Fibroblast of skin of left quadriceps (primary cell): ENCODE measurements at places on chromosomes 13 and 19.

GRCh38 chr19:49544154-49544553 is 16.4 kb downstream of the RCN3 start:
- no peak for DNase-seq

- DNase-seq: no peak
These were observed 441.7 kb downstream of the OXGR1 start for GRCh38 chr13:96552559-96552958.

DNA sequence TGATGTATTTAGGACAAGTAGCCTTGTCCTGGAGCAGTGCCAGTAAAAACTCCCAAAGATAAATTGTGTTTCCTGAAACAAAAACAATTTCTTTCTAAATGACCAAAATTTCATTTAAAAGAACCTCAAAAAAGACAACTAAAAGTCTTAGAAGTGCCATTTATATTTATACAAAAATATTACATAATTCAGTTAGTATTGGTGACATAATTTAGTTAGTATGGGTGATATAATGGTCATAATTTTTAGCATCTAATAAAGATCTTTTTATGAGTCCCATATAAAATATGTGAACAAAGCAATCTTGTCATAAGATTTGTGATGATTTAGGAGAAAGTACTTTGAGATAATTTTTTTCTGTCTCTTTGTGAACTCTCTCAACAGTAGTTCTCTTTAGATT is 76.0 kb downstream of the ELF1 start:
- DNase-seq: no peak

DNA sequence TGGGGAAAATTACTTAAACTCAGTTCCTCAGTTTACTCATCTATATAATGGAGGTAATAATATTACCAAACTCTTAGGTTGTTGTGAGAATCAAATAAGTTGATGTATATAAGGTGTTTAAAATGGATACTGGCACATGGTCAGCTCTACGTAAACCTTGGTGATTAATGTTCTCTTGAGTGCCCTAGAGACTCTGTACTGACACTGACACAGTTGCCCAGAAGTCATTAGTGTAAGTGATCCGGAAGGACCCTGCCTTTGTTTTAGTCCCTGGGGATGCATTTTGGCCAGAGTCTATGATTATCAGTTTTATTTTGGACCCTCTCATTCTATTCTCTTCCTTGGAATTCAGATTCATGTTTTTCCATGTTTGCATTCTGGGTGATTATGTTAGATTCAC is 31.9 kb downstream of the CHST8 start:
- no peak for DNase-seq

- peak; percentile 74 for DNase-seq
These were observed 318.3 kb downstream of the NDFIP2 start for GRCh38 chr13:79799059-79799867.
